ENCODE measurements at places on chromosomes 3 and 15.

- no peak for DNase-seq
Observed at GRCh38 chr15:58587486-58587885, 155.7 kb downstream of the LIPC start.

GRCh38 chr3:121834157-121834670, 646 bp downstream of the IQCB1 start:
- DNase-seq: no peak

- no peak for DNase-seq
Observed at GRCh38 chr3:129439226-129439816, 427 bp downstream of the MBD4 start.

GRCh38 chr3:155646128-155646527, 98.7 kb downstream of the PLCH1 start:
- DNase-seq: no peak
